ENCODE measurements at places on chromosomes 7 and 10. TPM values are rescaled to one million over a fixed set of nuclear protein-coding genes. Genes with fewer than 3 reads are reported as not detected.

- no peak for DNase-seq
These were observed 3.5 kb upstream of the EN2 start for GRCh38 chr7:155454183-155455112.

TFEC gene
- total RNA-seq = 0.15 TPM

CALN1 gene
- not detected for total RNA-seq

GRCh38 chr10:86961481-86962091, 3.2 kb downstream of the SNCG start:
- peak; percentile 25 for DNase-seq

- DNase-seq = peak; percentile 84
These were observed 127.9 kb upstream of the PRSS58 start for GRCh38 chr7:142385491-142386340.

CYP2C19 gene
- not detected for total RNA-seq

GRCh38 chr7:158996214-158997109, 140.1 kb downstream of the DYNC2I1 start:
- no peak for DNase-seq

- DNase-seq = no peak
These were observed 277.3 kb downstream of the CELF2 start for GRCh38 chr10:11294831-11295450.

DNA sequence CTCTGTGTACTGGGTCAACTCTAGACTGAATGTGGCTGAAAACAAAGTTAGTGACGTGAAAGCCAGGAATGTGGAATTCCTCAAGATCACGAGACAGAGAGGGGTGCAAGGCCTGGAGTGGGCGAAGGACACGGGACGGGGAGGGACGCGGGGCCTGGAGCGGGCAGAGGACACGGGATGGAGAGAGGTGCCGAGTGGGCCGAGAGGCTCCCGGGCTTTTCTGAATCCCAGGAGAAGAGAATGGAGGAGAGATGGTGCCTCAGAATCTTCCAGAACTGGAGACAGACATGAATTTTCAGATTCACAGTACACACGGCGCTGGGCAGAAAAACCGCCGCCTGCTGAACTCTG, 50.6 kb upstream of the PRKAR1B start:
- DNase-seq = no peak

DNA sequence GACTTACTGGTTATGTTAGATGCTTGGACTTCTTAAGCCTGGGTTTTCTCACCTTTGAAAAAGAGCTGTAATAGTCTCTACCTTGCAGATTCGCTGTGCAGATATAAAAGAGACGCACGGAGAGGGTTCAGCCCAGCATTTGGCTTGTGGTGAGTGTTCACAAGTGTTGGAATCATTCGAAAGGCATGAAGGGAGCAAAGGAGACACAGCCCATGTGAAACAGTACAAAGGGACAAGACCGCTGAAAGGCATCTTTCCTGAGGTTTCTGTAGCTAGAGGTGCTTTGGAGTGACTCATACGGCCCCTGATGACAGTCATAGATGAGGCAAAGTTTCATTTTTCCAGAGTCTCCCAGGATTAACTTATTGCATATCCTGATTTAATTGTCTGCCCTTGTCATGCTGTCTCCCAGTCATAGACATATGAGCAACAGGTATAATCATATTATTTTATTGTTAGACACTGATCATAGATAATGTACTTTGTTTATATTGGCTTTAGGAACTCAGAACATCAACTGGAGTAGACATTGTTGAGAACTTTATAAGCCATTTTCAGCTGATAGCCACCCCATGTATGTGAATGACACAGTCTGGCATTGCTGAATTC, 171.1 kb downstream of the ADRA2A start:
- peak; percentile 17 for DNase-seq

POLR2J2 gene
- total RNA-seq = 4.1 TPM

DNA sequence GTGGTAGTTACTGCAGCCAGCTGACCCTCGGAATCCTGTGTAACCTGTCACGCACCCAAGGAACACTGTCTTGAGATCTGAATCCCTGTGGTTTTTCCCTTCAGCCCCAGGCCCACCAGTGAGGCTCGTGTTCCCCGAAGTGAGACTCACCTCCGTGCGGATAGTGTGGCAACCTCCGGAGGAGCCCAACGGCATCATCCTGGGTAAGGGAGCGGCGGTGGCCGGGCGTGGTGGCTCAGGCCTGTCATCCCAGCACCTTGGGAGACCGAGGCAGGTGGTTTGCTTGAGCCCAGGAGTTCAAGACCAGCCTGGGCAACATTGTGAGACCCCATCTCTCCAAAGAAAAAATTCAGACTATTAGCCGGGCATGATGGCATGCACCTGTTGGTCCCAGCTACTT, 549.9 kb upstream of the FOXK1 start:
- DNase-seq = no peak

GRCh38 chr10:131006458-131007256, 304.9 kb downstream of the TCERG1L start:
- DNase-seq = no peak

DNA sequence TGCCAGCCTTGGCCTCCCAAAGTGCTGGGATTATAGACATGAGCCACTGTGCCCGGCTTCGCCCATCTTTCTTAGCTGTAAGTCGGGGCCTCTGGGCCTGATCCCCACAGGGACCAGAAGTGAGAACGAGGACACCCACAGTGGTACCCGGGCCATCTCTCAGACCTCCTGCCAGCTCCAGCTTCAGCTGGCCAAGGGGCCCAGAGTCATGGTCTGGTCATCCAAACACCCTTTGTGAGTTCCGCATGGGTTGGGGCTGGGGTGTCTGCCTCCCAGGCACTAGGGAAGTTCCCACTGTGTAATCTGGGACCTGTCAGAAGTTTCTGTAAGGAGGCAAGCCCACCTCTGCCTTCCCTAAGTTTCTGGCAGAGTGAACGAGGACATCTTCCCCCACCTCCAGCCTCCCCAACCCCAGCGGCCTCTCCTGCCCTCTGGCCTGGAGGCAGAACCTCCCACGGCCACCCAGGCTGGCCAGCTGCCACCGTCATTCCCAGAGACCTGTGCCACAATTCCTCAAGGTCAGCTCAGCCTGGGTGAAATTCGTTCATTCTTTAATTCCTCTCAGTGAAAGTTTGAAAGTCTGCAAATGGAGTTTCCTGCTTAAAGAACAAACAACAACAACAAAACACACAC, 19.5 kb upstream of the FOXL3 start:
- no peak for DNase-seq

PDGFA gene
- 16.1 TPM for total RNA-seq
